NCI-H187 (cell line): ENCODE measurements at places on chromosomes 7 and 10.

GRCh38 chr10:103612462-103613365 is 119.2 kb downstream of the NEURL1 start:
- DNase-seq: no peak

- no peak for DNase-seq
Observed at GRCh38 chr10:106401161-106401560, 763.3 kb downstream of the SORCS1 start.

GRCh38 chr10:58950618-58951017 is 225.8 kb upstream of the PHYHIPL start:
- DNase-seq: no peak

- no peak for DNase-seq
Observed at GRCh38 chr7:25864511-25864910, 287.5 kb upstream of the NFE2L3 start.

- no peak for DNase-seq
Observed at GRCh38 chr10:95793401-95794045, 37.6 kb downstream of the ENTPD1 start.

DNA sequence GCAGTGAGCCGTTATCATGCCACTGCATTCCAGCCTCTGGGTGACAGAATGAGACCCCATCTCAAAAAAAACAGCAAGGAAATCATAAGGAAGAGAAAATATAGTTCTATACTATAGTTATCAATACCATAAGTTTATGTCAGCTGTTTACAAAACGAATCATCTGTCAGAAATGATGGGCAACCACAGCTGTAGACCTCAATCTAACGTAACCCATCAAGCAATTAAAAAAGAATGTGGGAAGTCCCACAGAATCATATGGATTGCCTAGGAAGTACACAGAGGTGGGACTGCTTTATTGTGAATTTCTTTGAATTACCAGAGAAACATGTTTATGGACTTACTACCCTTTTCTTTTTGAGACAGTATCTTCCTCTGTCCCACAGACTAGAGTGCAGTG is 6.9 kb downstream of the NRBF2 start:
- no peak for DNase-seq

GRCh38 chr10:98253499-98253898 is 14.5 kb downstream of the LOXL4 start:
- DNase-seq: no peak

DNA sequence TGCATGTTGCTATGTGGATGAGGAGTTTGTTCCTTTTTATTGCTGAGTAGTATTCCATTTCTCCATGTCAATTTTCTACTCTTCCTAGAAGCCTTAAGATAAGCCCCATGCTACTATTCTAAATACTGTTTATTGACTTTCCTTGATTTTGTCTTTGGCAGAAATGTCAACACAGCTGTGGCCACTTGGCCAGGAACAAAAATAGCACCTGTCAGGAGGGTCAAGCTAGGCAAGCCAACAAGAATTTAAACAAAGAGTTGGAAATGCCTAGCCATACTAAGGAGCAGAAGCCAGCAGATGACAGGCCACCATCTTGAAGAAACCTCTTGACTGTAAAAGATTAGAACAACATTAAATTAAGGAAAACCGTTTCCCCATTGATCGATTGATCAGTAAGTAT is 34.7 kb downstream of the JAZF1 start:
- DNase-seq: no peak

- no peak for DNase-seq
Observed at GRCh38 chr10:78991187-78991586, 77.6 kb upstream of the ZMIZ1 start.

- no peak for DNase-seq
Observed at GRCh38 chr10:85919491-85920021, 447.0 kb downstream of the GRID1 start.

GRCh38 chr7:5426226-5426475 is 2.5 kb upstream of the TNRC18 start:
- no peak for DNase-seq
